Effector CD8-positive, alpha-beta T cell (primary cell): ENCODE measurements at places on chromosomes 2 and 18.

DNA sequence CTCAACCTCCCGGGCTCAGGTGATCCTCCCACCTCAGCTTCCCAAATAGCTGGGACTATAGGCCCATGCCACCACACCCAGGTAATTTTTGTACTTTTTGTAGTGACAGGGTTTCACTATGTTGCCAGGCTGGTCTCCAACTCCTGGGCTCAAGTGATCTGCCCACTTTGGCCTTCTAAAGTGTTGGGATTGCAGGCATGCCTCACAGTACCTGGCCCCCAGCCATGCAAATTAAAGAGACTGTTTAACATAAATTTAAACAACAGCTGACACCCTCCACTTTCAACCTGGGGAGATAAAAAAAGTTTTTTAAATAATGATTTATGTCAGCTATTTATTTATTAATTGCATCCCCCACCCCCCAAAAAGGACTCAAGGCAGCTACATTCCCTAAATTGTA is 234.7 kb downstream of the CCDC178 start:
- no peak for DNase-seq

DNA sequence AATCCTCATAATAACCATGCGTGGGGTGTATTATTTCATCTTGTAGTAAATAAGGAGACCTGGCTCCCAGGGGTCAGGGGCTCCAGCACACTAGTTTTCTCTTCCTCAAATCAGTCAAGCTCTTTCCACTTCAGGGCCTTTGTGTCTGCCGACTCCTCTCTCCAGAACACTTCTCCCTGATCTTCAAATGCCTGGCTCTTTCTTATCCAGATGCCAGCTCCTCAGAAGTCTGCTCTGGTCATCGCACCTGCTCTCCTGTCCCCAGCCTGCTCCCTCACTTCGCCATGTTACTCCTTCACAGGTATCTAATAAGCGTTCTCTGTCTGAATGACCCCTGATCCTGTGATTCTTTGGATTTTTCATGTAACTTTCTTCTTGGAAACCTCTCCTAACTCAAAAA is 62.0 kb downstream of the GYPC start:
- no peak for DNase-seq

- DNase-seq = no peak
Measured at GRCh38 chr18:76545433-76546087, 50.5 kb upstream of the ZNF516 start.

GRCh38 chr2:108920686-108921085 is 68.3 kb downstream of the EDAR start:
- no peak for DNase-seq

GRCh38 chr2:29235411-29235810 is 120.2 kb downstream of the CLIP4 start:
- no peak for DNase-seq

- no peak for DNase-seq
Measured at GRCh38 chr2:204473224-204473623, 72.1 kb upstream of the PARD3B start.

DNA sequence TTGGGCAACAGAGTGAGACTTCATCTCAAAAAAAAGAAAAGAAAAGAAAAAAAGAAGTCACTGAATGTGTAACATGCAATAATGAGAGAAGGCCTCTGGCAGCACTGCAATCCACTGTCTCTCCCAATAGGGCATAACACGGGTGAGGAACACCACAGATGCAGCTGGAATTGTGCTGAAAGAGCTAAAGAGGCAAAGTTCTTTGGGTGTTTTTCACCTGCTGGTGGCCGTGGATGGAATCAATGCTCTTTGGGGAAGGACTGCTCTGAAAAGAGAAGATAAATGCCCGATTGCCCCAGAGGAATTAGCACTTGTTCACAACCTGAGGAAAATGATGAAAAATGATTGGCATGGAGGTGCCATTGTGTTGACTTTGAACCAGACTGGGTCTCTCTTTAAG is 31.0 kb upstream of the CYBRD1 start:
- DNase-seq = no peak

DNA sequence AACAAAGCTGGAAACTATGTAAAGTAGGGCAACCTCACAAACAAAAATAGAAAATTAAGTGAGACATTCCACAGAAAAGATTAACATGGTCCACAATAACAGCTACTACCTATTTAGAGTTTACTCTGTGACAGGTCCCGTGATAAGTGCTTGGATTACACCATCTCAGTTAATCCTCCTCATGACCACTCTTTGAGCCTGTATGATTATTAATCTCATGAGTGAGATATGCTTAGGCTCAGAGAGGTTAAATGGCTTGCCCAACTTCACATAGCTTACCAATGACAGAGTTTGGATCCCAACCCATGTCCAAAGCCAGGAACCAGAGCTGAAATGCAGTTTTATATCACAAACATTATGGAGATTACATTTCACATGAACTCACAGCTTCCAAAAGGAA is 37.3 kb upstream of the KLF7 start:
- DNase-seq = no peak

GRCh38 chr2:163528640-163529217 is 207.1 kb downstream of the FIGN start:
- DNase-seq = no peak

DNA sequence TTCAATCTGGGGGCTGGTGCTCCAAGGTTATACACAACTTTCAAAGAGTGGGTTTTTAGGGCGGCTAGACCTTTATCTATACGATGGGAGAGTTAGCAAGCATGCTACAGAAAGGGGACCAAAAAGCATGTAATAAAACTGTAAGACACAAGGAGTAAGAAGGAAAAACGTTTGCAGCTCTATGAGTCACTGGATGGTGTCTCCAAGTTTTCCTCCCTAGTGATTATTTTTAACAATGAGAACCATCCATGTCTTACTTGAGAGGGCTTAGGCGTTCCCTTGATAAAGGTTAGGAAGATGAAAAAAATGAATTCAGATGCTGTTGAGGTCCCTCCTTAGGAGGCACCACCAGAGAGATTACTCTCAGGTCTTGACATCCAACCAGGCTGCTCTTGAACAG is 75.9 kb downstream of the HRH4 start:
- no peak for DNase-seq
